ENCODE measurements at places on chromosomes 12 and 14. TPM values are rescaled to one million over a fixed set of nuclear protein-coding genes. Genes with fewer than 3 reads are reported as not detected.

GRCh38 chr12:89383235-89384049, 31.1 kb upstream of the DUSP6 start:
- no peak for DNase-seq

The LRTM2 gene
- not detected for total RNA-seq

The TTC6 gene
- not detected for total RNA-seq

The RASSF3 gene
- 21.4 TPM for total RNA-seq

DNA sequence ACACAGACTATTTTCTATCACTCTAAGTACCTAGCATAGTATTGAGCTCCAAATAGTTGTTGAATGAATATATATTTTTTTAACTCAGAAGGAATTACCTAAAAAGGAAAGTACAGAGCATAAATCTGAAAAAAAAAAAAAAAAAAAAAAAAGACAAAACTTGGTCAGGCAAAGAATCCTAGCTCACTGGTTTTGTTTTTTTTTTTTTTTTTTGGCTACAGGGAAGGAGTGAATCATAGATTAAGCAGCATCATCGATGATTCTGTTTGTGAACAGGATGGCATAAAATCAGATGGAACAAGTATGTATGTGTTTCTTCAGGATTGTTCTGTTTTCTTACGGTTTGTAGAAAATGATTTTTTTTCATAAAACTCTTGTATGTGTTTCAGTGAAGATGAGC, 66.1 kb upstream of the BCAT1 start:
- DNase-seq, result no peak

The SPIC gene
- total RNA-seq, result not detected

The SMIM41 gene
- total RNA-seq, result 0.13 TPM

The LYZ gene
- not detected for total RNA-seq

GRCh38 chr14:32332415-32333316, 3.6 kb downstream of the AKAP6 start:
- no peak for DNase-seq

GRCh38 chr12:122327494-122328385, 61.4 kb upstream of the VPS33A start:
- DNase-seq, result no peak

All from HFFc6 (cell line).